Suprapubic skin (tissue), 4 donors: ENCODE measurements at places on chromosomes 12 and 14.

- no peak overlapping the region for H3K4me3 ChIP-seq
- no peaks in the 10 kb centered on the region for H3K36me3 ChIP-seq
- no peak for DNase-seq
- H3K27ac ChIP-seq, result no peak overlapping the region
Observed at GRCh38 chr14:21302013-21302835, 22.3 kb downstream of the RPGRIP1 start.

DNA sequence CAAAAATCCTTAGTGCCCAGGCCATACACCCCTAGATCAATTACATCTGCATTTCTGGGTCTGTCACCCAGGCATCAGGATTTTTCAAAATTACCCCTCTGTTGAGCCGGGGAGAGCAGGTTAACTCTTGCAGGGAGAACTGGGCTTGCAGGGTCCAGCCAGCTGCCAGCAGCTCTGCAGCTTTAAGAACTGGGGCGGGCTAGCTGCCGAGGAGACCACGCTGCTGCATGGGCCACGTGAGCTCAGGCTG is at the start of gene DGLUCY:
TSS of gene DGLUCY (plus strand) at position 245 of the 250 bp plus-strand sequence. CDS start 46,222 bp downstream, outside the sequence.
- peaks cover 69% of the 10 kb centered on the region for H3K4me1 ChIP-seq
- no peaks in the 10 kb centered on the region for H3K36me3 ChIP-seq

DNA sequence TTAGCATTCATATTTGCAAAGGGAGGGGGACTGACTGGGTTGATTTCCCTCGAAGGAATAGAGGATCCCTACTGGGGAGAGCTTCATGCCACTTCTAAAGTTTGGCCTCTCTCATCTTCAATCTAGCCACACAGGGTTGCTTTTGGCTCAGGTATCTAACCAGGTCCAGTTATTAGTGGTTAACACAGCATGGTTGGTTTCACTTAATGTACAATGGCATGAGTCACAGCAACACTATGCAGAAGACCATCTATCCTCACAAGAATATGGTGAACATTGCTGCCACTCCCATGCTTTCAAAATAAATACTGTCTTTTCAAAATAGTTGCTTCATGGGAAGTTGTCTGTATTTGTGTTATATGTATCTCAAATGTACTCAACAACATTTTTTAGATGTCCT is 6.6 kb upstream of the RAB3IP start:
- no peak overlapping the region for H3K27ac ChIP-seq
- H3K4me3 ChIP-seq, result no peak overlapping the region
- no peaks in the 10 kb centered on the region for H3K27me3 ChIP-seq
- no peaks in the 10 kb centered on the region for H3K36me3 ChIP-seq
- no peaks in the 10 kb centered on the region for H3K4me1 ChIP-seq

DNA sequence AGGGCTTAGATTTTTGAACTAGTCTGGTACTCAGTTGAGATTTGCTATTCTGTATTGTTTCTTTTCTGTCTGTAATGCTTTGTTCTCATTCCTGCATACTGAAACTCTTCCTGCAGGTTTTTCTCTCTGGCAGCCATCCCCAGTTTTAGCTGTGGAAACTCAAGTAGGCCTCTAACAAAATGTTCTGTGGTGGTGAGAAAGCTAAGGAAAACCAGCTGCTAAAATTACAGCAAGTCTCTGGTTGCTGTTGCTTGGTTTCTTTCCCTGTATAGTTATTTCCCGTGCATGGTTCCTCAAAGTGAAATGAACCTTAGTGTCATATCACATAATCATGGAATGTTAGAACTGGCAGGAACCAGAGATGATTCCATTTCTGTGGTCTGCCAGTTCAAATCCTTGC is 442.5 kb downstream of the NRXN3 start:
- no peak overlapping the region for H3K27ac ChIP-seq
- DNase-seq, result no peak
- no peaks in the 10 kb centered on the region for H3K27me3 ChIP-seq
- no peak overlapping the region for H3K4me3 ChIP-seq
- no peaks in the 10 kb centered on the region for H3K4me1 ChIP-seq
- no peaks in the 10 kb centered on the region for H3K36me3 ChIP-seq

GRCh38 chr12:49672301-49673217 is 34.6 kb downstream of the FMNL3 start:
- DNase-seq, result no peak
- H3K36me3 ChIP-seq, result no peaks in the 10 kb centered on the region
- peak overlapping the region; percentile 88 for H3K27ac ChIP-seq
- H3K4me3 ChIP-seq, result no peak overlapping the region
- H3K27me3 ChIP-seq, result no peaks in the 10 kb centered on the region

- no peaks in the 10 kb centered on the region for H3K36me3 ChIP-seq
- no peak for DNase-seq
- H3K4me1 ChIP-seq, result no peaks in the 10 kb centered on the region
- H3K4me3 ChIP-seq, result no peak overlapping the region
Observed at GRCh38 chr12:1357171-1357570, 237.2 kb downstream of the FBXL14 start.

DNA sequence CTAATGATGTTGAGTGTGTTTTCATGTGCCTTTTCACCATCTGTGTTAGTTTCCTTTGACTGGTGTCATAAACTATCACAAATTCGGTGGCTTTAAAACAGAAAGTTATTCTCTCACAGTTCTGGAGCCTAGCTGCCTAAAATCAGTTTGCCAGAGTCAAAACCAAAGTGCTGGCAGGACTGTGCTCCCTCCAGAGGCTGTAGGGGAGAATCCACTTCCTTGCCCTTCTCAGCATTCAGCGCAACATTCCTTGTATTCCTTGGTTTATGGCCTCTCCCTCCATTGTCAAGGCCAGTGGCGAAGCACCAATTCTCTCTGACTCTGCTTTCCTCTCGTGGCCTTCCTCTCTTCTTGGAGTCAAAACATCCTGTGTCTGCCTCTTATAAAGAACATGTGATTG is 174.2 kb upstream of the PDE3A start:
- no peaks in the 10 kb centered on the region for H3K27me3 ChIP-seq
- H3K4me1 ChIP-seq, result no peaks in the 10 kb centered on the region
- no peaks in the 10 kb centered on the region for H3K36me3 ChIP-seq
- H3K27ac ChIP-seq, result no peak overlapping the region
- no peak for DNase-seq

GRCh38 chr12:75908961-75909605 is 122.5 kb downstream of the PHLDA1 start:
- H3K27ac ChIP-seq, result peak overlapping the region; percentile 60
- no peaks in the 10 kb centered on the region for H3K27me3 ChIP-seq
- DNase-seq, result peak; percentile 76
- H3K36me3 ChIP-seq, result no peaks in the 10 kb centered on the region
- H3K4me3 ChIP-seq, result no peak overlapping the region

DNA sequence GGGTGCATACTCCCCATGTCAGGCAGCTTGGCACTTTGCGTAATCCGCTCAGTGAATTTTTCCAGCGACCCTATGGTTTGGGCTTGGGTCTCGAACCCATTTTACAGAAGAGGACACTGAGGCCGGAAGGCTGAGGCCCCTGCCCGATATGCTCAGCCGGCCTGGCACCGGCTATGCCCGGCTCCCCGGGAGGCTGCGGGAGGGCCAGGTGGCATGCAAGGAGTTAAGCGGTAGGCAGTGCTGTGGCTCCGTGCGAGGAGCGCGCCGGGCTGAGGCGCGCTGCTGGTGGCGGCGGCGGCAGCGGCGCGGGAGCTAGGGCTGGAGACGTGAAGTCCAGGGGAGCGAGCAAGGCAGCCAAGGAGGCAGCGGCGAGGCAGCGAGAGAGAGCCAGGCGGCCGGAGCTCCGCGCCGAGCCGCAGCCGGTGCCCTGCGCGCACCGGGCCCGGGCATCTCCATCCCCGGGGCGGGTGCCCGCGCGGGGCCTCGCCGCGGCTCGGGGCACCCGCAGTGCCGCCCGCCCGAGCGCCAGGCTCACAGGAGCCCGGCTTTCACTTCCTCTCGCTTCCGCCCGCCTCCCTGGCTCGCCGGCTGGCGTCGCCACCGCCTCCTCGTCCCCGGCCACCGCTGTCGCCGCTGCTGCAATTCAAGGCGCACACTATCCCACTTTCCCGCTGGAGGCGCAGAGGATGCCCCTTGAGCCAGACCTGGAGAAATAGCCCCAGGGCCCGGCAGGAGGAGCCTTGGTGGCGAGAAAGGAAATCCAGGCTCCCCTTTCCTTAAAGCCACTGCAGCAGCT is at the start of gene WSCD2:
TSS of gene WSCD2 (plus strand) at position 272 of the 796 bp plus-strand sequence. CDS start 66,545 bp downstream, outside the sequence.
- H3K27me3 ChIP-seq, result peaks cover 76% of the 10 kb centered on the region
- DNase-seq, result no peak
- H3K4me1 ChIP-seq, result peaks cover 17% of the 10 kb centered on the region
- no peaks in the 10 kb centered on the region for H3K36me3 ChIP-seq

GRCh38 chr12:45774508-45775162 is 45.1 kb downstream of the ARID2 start:
- no peak overlapping the region for H3K4me3 ChIP-seq
- H3K36me3 ChIP-seq, result no peaks in the 10 kb centered on the region
- no peak overlapping the region for H3K27ac ChIP-seq
- H3K27me3 ChIP-seq, result no peaks in the 10 kb centered on the region
- no peak for DNase-seq
